Activated CD8-positive, alpha-beta memory T cell treated with anti-CD3 and anti-CD28 coated beads for 1 hour (primary cell): ENCODE measurements at places on chromosomes 5 and 9.
A peak's percentile ranks its signal among the peaks of the same experiment; 100 is the strongest.

GRCh38 chr5:75616971-75617621 lies 5.8 kb downstream of the ANKDD1B start:
- DNase-seq = no peak

DNA sequence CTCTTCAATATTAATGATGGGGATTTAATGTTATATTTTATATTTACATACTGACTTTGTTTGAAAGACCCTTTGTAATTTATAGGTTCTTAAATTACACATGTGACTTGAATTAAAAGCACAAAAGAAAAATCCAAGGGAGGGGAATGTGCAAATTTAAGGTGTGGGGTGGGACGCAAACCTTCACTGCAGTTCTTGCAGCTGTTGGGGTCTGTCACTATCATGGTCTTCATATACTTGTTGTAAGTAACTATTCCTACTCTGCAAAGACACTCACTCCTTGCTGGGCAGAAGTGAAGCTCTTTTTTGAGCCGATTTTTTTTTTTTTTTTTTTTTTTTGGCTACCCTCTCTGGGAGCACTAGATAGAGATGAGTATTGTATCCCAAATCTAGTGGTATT lies 505.3 kb downstream of the ARHGEF28 start:
- DNase-seq = no peak

GRCh38 chr5:10538103-10538788 lies 25.6 kb upstream of the ANKRD33B start:
- no peak for DNase-seq

DNA sequence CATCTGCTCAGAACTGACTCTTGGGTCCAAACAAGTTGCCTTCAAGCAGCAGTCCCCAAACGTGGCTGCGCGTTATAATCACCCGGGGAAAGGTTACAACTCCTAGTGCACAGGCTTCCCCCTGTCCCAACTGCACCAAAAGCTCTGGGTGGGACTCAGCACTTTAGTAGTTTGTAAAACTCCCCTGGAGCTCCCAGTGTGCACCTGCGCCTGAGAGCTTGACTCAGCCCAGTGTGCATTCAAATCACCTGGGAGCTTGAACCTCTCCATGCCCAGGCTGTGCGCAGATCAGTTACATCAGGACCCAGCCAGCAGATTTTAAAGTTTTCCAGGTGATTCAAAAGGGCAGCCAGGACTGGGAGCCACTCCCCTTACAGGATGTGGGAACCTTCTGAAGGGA lies 151.4 kb downstream of the COL23A1 start:
- no peak for DNase-seq

GRCh38 chr5:6484899-6485298 lies 36.2 kb downstream of the UBE2QL1 start:
- no peak for DNase-seq

- no peak for DNase-seq
These were observed 213.5 kb downstream of the GLIS3 start for GRCh38 chr9:4086119-4087090.

DNA sequence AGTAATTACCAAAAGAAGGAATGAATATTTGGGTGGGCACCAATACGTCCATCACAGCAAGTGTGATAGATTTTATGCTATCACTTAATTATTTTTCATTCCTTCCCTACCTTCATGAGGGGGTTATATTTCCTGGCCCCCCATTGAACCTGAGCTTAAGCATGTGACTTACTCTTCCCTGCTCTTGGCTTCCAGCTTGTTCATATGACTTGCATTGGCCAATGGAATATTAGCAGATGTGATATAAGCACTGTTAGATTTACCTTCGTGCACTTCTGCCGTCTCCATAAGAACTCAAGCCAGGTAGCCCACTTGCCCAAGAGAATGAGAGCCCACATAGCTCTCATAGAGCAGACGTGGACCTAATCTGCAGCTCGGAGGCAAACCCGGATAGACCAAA lies 99.1 kb upstream of the SMARCA2 start:
- no peak for DNase-seq

DNA sequence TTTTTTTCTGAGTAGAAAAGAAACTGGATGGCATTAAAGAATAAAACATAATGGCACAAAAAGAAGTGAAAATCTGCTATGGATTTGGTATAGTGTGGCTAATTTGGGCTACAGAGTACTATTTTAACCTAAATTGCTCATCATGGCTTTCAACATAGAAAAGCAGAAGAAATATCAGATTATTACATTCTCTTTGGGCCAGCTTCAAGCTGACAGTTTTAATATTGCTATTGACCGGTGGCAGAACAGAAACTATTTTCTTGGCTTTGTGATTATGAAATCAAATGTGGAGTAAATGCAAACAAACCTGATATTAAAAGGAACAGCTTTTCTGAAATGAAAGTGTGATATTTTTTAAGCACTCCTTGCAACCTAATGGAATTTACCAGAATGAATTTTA lies 301.5 kb downstream of the EPB41L4A start:
- DNase-seq = no peak

GRCh38 chr5:158261674-158262367 lies 402.9 kb upstream of the CLINT1 start:
- no peak for DNase-seq

- no peak for DNase-seq
These were observed 87.7 kb downstream of the ACER2 start for GRCh38 chr9:19496321-19497050.

- DNase-seq = no peak
These were observed 584.6 kb upstream of the CDH18 start for GRCh38 chr5:20572614-20573013.

GRCh38 chr5:949815-950560 lies 57.3 kb downstream of the TRIP13 start:
- DNase-seq = no peak

GRCh38 chr5:32507738-32508434 lies 63.3 kb upstream of the ZFR start:
- DNase-seq = no peak

- DNase-seq = no peak
These were observed 60.4 kb downstream of the RORB start for GRCh38 chr9:74557571-74557970.

GRCh38 chr9:125950880-125951471 lies 203.8 kb downstream of the PBX3 start:
- no peak for DNase-seq

- peak; percentile 28 for DNase-seq
These were observed 1.0 kb downstream of the FOXE1 start for GRCh38 chr9:97853844-97854695.
